Fibroblast of skin of right biceps (primary cell): ENCODE measurements at places on chromosomes 7 and 10.
A peak's percentile ranks its signal among the peaks of the same experiment; 100 is the strongest.

GRCh38 chr7:90816511-90817142, 220.5 kb downstream of the CDK14 start:
- DNase-seq, result peak; percentile 99

DNA sequence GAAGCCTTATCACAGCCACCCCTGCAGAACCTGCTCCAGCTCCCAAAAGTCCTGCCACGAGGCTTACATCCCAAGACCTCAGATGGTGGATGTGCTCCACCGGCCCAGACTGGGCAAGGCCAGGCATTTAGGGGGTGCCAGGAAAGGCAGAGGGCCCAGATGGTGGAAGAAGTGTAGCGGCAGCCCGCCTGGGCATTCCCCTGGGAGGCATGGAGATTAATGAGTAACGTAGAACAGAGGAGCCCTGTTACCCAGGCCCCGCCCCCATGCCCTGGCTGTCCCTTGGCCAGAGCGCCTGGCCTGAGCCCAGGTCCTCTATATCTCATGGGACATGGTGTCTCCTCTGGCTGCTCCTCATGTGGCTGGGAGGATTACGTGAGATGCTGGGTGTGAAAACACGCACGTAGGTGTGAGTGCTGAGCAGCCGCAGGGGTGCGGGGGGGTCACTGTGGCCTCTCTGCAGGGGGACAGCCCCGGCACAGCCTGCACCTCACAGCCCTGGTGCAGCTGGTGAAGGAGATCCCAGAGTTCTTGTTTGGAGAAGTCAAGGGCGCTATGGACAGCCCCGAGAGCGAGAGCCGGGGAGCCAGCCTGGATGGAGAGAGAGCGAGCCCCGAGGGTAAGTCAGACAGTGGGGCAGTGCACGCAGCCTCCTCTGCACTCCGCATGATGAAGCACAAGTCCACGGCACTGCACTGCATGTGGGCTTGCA, 52.9 kb downstream of the ZNF467 start:
- no peak for DNase-seq

DNA sequence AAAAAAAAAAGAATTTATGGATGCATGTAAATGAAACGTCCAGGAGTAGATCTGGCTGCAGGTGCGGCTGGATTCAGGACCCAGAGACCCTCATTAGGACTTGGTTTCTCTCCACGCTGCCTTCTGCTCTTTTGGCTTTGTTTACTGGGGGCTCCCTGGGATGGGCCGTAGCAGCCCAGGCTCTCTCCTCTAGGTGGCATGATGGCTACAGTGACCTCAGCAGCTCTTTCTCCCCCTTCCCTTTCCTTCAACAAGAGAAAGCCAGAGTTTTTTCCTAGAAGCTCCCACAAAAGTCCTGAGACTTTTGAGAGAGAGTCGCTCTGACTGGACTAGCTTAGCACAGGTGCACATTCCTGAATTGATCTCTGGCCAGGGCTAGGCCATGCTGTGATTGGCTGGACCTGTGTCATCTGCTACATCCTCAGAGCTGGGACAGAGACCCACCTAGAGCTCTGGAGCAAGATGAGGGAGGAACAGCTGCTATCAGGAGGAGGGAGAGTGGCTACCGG, 67.8 kb upstream of the PDCD4 start:
- DNase-seq, result peak; percentile 50

DNA sequence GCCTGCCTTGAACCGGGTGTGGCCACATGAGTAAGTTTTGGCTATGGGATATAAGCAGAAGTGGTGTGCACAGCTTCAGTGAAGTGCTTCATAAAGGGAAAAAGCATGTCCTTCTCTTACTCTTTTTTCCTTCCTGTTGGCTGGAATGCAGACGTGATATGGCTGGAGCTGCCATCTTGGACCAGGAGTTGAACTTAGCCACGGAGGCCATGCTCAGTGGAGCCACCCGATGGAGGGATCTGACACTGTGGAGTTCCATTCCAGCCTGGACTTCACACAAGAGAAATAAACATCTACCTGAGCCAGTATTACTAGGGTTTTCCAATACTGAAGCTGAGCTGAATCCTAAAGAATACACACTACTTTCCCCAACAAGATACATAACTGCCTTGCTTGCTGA, 52.3 kb downstream of the CCDC3 start:
- DNase-seq, result no peak

- DNase-seq, result peak; percentile 57
Measured at GRCh38 chr10:15742836-15743235, 23.1 kb upstream of the ITGA8 start.

DNA sequence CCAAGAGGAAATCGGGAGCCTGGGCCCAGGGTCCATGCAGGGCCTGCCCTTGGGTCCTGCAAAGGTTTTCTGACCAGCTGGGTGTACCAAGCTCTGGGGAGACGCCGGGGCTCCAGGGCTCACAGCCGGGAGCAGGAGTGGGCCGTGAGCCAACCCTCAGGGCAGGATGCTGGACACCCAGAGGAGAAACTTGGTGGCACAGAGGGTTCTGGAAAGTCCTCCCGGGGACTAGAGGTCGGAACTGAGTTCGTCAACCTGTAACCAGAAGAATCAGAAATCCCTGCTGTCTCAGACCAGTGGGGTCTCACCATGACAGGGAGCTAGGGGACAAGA, 29.2 kb upstream of the PPP2R2D start:
- no peak for DNase-seq

DNA sequence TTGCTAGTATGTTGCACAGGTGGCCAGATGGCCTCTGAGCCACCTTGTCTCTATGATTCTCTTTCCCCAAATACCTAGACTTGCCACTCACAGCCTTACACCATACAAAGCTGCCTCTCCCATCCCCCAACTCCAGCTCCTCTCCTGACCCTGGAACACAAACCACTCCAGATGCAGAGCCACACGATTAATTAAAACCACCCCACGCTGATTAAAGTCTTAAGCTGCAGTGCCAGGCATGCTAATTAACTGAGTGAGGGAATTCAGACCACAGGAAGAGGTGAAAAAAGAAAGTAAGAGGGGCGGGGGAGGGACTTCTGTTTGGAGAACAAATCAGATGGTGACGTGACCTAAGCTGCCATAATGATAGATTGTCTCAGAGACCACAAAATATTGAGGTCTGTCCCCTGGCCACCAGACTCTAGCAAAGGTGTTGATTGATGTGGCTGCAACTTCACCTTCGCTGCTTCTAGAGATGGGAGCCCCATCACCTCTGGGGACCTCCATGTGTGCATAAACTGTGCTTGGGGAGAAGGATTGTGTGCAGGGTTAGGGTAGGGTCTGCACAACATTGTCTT, 331.3 kb downstream of the PLXNA4 start:
- DNase-seq, result peak; percentile 55
